ENCODE measurements at places on chromosomes 2 and 18.

GRCh38 chr2:216151313-216152025, 42.3 kb downstream of the XRCC5 start:
- DNase-seq: no peak

GRCh38 chr2:58336416-58336815, 95.3 kb upstream of the FANCL start:
- no peak for DNase-seq

- DNase-seq: no peak
These were observed 407.7 kb upstream of the SLC8A1 start for GRCh38 chr2:40859617-40860016.

DNA sequence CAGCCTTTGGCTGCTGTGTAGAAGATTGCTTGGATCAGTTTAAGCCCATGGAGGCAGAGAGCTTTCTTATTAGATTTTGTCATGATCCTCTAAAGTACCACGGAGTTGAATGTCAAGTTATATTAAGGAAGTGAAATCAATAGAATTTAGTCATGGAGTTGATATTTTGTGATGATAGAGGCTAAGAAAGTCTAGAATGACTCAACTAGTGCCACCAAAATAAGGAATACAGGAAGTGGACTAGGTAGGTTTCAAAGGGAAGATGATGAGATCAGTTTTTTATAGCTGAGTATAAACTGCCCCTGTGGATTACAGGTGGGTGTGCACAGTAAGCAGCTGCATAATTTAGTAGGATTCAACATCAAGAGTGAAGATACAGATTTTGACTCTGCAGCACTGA, 25.2 kb downstream of the FBXO36 start:
- DNase-seq: no peak

DNA sequence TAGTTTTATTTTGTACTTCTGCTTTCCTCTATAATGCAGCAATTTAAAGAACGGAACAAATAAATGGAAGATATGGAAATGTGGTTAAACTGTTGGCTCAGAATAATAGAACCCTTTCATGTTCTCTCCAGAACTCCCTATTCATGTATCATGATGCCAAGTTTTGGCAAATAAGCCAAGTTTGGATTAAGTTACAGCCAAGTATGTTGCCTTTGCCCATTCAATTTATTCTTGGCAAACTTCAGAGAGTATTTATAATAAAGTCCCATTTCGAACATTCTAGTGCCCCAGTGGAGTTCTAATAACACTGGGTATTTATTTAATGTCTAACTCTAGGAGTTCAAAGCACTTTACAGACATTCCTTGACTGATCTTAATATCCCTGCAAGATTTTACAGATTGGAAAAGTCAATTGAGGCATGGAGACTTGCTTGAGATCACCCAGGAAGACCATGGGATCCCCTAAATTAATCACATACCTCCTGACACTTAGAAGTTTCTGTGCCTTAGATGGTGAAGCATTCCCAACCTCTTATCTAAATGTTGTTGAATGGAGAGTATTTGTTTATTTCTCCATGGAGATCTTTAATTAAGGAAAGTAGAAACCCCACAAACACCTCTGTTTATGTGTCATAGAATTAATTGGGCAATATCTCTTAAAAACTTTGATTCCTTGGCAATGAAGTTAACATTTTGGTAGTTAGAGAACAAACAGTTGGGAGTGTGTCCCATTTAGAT, 106.7 kb downstream of the ACKR3 start:
- DNase-seq: no peak

- DNase-seq: no peak
These were observed 666 bp upstream of the STAT1 start for GRCh38 chr2:191014653-191015020.

- no peak for DNase-seq
These were observed 110.0 kb upstream of the ETAA1 start for GRCh38 chr2:67286981-67287759.

DNA sequence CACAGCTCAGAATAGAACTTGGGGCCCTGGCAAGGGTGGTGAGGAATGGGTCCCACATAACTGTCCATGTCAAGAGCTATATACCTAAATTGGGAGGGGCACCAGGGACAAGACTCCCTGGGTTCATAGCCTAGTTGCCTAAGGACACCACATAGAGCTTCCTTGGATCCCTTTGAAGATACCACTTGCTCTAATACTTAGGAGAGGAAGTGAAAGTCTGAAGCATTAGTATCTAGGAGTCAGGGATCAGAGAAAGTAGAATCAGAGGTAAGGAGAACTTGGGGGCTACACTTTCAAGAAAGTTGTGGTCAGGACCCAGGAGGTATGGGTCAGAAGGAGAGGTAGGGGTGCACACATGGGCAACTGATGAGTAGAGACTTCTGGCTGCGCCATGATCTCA, 318.2 kb upstream of the SLC39A10 start:
- no peak for DNase-seq

DNA sequence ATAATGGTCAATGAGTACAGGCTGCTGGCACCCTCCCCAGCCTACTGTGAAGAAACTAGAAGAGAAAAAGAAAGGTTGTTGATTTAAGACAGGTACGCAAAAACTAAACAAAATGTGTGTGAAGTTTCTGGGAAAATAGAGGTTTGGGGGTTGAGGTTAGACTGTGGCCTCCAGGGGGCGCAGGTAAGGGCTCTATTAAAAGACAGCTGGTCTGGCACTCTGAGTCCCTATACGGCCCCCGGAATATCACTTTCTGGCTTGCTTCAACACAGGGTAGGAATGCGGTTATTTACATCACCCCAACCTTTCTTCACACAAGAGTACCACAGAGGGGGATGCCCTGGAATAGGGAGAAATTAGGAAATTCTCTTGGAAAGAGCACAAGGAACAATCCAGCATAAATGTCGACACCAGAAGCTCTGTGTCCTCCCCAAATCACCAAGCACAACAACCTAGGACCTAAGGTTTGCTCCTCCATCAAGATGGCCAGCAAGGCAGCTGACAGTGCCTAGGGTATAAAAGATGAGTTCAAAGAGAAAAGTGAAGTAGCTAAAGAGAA, 480.8 kb upstream of the KLHL29 start:
- peak; percentile 6 for DNase-seq
